ENCODE measurements at places on chromosomes 7 and 10.

- no peak for DNase-seq
Measured at GRCh38 chr7:2807845-2808772, 36.0 kb downstream of the GNA12 start.

DNA sequence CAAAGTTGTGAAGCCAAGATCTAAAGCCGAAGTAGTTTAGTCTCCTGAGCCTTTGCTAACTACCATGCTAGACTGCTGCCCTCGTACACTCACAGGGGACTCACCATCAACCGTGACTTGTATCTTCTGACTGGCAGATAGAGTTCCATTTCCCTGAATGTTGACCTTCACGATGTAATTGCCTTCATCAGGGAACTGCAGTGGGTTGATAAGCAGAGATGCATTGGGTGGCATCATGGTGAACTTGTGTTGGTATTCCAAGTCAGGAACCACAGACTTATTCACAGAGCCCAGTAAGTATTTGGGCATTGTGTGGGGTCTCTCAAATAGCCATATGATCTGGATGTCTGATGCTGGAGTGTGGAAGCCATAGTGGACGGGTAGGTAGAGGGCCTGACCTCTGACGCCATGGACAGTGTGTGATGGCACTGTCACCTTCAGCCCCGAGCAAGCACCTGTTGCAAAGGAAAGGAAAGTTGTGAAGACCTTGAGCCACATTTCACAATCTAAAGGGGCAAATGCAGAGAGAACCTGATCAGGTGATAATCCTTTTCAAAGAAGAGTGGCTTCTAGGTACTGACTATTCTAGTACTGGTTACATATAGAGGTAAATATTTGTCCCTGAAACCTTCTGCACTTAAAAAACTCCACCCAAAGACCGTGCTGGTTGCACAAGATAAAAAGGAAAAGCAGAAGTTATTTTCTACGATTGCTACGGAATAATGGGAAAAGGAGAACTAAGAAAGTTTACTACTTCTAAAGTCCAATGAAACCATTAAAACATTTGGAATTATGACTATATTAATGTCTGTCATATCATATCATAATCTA is 7.1 kb downstream of the HEPACAM2 start:
- no peak for DNase-seq

DNA sequence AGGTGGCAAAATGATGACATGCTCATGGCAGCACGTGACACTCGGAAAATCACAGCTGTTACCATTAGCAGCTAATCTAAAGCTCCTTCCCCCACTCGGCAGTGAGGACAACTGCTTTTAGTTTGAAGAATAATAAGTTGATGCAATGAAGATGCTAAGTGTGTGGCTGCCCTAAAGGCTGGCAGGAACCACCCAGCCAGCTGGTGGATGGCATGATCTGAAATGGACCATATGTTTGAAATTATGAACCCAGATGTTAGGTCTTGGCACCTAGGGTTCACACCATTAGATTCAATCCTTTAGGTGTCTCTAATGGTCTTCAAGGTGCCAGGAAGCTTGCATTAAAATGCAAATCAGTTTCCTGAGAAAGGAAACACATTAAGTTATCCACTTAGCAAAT is 230.1 kb downstream of the WDR11 start:
- no peak for DNase-seq

- no peak for DNase-seq
Measured at GRCh38 chr7:11675163-11675562, 156.8 kb downstream of the THSD7A start.

DNA sequence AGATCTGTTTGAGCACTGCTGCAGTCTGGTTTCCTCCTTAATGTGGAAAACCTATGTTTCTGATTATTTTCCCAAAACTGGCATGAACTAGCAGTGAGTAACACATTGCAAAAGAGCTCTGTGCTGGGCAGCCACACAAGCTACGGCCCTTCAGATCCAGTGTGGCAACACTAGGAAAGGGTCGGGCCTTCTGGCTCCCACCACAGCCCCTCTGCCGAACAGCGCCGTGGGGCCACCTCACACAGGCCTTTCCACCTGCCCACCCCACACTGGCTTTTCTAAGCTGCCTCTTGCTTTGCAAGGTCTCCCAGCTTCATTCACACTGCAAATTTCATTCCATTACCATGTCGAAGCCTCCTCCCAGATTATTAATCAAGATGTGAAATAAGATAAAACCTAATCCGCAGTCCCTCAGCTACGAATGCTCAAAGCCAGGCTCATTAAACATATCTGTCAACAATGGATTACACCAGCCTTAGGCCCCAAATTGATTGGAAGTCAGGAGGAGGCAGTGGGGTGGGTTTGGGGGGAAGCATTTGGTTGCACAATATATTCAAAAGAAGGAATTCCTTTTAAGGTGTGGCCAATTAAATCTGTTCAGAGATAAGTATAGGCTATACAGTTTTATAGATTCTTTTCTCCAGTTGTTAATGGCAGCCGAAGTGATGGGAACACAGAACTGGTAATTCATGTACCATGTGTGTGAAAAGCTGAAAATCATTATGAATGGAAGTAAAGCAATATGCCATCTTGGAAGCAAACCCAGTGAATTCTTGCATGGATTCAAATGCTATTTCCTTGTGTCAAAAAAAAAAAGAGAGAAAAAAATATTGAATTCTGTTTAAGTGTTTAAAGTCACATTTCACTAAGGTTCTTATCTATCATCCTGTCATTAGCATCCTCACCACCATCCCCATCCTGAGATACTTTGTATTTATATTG is 223.7 kb downstream of the MTERF1 start:
- peak; percentile 65 for DNase-seq
